ENCODE measurements at places on chromosomes 7 and 10.

DNA sequence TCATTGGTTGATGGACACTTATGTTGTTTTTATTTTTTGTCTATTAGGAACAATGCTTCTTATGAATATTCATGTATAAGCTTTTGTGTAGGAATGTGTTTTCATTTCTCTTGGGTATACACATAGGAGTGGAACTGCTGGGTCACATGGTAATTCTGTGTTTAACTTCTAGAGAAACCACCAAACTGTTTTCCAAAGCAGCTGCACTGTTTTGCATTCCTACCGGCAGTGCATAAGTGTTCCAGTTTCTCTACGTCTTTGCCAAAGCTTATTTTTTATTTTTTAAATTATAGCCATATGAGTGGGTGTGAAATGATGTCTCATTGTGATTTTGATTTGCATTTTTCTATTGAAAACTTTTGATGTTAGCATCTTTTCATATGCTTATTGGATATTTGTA is 51.3 kb downstream of the ADK start:
- no peak for DNase-seq

DNA sequence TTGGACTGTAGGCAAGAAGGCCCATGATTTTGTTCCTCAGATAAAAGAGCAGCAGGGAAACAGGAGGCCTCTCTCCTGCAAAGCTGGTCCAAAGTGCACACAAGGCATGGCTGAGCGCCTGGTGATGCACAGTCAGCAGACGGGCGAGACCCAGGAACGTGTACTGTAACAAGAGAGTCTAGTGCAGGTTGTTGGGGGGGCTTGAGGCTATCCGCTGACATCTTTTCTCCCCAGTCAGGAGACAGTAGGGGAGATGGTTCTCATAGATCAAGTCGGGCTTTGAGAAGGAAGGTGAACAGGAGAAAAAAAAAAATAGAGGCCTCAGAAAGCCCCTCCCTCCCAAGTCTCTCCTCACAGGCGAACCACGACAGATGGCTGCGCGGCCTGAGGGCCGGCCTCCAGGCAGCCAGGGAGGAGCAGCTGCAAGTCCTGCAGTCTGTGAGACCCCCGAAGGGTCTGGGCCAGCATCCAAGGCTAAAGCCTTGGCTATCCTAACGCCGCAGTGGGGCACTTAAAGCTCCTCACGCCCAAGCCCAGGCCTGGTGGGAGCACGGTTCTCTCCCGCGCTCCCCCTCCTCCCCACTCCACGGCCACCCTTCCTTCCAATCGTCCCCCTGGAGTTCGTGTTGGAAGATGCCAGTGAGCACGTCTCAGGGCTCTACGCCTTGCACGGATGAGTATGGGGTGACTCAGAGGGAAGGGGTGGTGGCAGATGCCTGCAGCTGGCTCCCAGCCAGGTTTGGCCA is 68.3 kb downstream of the PRKAG2 start:
- peak; percentile 89 for DNase-seq

DNA sequence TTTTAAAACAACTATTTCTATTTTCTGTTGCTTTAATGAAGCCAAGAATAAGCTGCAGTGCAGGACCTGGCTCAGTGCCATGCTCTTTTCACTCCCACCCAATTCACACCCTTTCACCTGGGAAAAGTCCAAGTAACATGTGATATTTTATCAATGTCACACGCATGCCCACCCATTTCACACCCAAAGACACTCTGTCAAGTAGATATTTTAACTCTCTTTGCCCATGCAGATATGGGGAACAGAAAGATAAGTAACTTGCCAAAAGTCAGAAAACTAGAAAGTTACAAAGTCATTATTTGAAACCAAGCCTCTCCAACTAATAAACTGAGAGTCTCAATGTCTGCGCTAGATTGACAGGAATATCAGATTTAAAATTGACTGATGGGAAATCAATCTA is 706.7 kb upstream of the PHF14 start:
- DNase-seq = no peak

DNA sequence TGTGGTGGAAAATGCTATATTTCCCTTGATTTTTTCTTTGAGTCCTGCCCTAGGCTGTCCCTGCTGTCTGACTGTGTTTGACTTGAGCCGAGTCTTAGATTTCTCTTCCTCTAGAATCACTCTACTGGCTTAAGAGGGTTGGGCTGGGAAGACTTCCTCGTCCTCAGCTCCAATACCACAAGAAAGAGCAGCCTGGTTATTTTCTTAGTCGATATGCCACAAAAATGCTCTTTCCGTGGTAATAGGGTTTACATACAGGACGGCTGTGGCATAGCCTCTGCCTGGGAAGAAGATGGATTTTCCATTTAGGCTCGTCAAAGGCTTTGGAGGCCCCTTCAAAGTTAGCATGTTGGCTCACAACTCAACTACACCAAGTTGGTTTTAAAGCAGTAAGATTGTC is 212.0 kb upstream of the IGFBP3 start:
- no peak for DNase-seq

DNA sequence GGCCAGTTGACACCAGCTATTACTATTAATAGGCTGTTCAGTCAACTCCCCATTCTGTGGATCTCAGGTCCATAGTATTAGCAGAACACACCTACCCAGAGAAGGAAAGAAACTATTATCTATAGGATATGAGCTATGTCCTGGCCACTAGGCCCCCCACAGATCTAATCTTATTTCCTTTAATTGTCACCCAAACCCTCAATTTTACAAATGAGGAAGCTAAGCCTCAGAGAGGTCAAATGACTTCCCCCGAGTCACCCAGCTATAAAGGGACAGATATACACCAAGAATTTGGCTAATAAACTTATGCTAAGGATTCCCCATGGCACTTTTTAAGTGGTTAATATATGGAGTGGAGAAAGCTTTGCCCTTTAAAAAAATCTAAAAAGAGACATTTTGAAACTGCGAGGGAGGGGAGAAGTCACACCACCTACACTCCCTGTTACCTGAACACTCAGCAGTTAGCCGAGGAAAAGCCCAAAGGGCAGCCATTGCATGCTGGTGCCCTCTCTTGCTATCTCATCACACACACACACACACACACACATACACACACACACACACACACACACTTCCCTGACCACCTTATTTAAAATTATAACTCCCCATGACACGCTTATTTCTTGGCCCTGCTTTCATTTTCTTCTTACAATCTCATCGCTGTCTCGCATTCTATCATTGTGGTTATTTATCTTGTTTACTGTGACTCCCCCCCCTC is 157.0 kb upstream of the ADO start:
- DNase-seq = no peak

GRCh38 chr10:113041841-113042750 is 92.0 kb downstream of the TCF7L2 start:
- no peak for DNase-seq

DNA sequence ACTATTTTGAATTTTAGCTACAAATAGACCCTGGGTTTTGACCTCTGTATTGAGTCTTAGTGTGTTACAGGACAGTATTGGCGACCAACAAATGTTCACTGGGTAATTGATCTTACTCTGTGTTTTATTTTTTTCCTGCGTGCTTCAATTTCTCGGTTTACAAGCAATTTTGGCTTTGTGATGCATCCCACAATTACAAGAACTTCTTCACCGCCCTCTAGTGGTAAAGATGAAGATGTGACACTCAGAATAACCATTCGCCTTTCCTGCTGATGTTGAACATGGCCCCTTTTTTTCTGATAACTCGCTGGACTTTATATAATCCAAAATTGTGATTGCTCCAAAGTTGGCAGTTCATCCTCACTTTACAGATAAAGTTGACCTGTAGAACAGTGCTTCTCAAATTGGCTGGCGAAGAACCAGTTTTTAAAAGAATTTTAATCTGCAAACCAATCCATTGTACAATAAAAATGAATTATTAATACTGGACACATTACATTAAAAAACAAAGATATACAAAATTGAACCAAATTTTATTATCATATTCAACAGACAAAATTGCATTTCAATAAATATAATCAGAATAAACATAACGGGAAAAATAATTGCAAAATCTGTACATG is 20.2 kb upstream of the SMC3 start:
- peak; percentile 85 for DNase-seq

GRCh38 chr10:5888843-5889623 is 660 bp downstream of the ANKRD16 start:
- DNase-seq = peak; percentile 75

DNA sequence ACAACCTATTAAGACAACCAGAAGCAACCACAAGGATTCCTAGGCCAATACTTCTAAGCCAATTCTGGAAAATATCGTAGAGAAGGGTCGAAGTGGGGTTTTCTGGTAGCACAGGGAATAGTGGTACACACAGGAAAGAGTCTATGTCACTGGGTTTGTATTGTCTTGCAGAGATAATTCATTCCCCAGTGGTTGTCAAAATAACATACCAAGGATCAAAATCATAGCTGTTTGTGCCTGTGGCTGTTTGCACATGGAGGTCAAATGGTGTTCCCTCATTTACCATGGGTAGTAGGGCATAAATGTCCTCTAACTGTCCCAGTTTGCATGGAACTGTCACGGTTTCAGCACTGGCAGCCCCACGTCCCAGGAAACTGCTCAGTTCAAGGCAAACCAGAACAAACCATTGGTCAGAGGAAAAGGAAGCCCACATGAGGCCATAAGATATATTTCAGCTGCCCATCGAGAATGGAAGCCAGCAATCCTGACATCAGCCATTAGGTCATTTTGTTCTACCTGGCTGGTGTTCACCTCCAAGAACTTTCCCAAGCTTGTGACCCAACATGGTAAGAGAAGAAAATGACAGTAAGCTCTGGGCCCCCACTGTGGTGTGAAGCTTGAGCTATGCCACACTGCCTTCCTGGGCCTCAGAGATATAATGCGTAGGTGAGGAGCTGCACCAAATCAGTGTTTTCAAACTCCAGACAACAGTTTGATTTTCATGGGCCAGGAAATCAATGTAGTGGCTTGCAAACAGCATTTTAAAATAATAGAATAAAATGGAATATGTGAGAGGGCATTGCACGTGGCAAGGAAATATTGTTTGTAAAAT is 53.9 kb upstream of the NFE2L3 start:
- DNase-seq = no peak
